ENCODE measurements at places on chromosomes 5 and 9. TPM values are rescaled to one million over a fixed set of nuclear protein-coding genes. Genes with fewer than 3 reads are reported as not detected.

- no peak for DNase-seq
Observed at GRCh38 chr9:71795097-71795813, 26.9 kb upstream of the CEMIP2 start.

DNA sequence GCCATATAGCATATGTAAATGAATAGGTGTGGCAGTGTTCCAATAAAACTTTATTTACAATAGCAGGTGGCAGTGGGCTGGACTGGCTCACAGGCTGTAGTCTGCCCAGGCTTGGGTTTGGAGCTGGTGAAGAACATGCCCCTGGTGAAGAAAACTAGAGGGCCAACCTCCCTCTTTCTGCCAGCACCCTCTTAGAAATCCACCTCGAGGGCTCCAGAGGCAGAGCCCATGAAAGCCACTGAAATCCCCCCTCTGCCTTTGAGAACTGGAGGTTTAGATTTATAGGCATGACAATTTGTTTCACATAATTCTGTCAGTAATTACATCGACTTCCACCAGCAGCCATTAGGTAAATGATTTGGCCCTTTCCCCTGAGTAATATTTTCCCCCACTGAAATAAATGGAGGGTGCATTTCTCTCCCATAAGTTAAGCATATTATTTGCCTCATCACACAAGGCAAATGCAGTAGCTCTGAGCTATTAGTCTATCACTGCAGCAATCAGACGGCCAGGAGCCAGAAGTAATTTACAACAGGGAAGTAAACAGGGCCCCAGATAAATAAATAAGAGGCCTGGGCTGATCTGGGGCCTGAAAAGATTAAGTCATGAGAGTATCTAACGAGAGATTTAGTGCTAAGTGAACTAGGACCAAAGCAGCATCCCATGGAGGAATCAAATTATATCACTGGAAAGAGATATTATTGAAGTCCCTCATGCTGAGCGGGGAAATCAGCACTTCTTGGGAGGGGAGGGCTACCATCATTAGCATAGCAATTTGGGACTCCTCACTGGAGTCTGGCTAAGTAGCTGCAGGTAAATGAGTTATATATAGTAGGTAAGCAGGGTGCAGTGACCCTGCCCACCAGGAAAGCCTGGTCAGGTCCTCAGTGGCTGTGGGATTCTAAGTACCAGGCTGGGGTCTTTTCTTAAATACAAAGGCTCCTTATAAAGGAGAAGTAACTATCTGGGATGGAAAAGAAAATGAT, 123.9 kb downstream of the SLIT3 start:
- no peak for DNase-seq

Gene BASP1
- total RNA-seq, result 51.5 TPM

Gene ENHO
- total RNA-seq, result not detected

Gene CDC20B
- not detected for total RNA-seq

Gene BTNL3
- not detected for total RNA-seq

GRCh38 chr9:34662526-34663302, at the start of gene CCL27:
Gene CCL27, minus strand, starts transcription at chr9:34662657. Its CDS starts 24 bp downstream, at chr9:34662633.
- DNase-seq, result no peak

Gene KCNV2
- total RNA-seq, result not detected

GRCh38 chr5:56155992-56156584, 77.0 kb downstream of the ANKRD55 start:
- DNase-seq, result no peak

DNA sequence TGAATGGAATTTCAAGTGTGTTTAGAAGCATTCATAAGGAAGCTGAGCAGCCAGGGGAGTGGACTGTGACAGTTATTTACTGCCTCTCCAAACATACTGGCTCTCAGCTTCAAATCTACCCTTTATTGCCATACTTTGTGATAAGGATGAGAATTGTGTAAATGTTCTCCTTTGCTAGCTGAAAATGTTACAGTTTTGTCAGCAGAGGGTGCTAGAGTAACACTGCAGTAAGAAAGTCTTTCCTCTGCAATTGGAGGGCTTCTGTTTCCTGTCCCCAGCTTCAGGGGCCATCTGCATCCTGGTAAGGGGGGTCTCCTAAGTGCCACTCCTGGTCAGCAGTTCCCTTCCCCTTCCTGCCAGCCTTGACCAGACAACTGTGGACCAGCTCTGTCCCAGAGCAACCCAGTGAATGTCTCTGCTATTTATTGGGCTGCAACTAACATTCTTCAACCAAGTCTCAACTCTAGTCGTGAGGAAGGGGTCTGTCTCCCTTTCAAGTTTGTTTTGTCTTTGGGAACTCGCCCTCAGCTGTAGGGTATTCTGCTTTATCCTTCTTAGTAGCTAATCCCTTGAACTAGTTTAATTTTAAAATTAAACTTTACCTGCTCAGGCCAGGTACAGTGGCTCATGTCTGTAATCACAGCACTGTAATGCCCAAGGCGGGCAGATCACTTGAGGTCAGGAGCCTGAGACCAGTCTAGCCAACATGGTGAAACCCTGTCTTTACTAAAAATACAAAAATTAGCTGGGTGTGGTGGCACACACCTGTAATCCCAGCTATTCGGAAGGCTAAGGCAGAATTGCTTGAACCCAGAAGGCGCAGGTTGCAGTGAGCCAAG, 45.3 kb downstream of the RAPGEF6 start:
- no peak for DNase-seq

Gene SPZ1
- total RNA-seq, result not detected

DNA sequence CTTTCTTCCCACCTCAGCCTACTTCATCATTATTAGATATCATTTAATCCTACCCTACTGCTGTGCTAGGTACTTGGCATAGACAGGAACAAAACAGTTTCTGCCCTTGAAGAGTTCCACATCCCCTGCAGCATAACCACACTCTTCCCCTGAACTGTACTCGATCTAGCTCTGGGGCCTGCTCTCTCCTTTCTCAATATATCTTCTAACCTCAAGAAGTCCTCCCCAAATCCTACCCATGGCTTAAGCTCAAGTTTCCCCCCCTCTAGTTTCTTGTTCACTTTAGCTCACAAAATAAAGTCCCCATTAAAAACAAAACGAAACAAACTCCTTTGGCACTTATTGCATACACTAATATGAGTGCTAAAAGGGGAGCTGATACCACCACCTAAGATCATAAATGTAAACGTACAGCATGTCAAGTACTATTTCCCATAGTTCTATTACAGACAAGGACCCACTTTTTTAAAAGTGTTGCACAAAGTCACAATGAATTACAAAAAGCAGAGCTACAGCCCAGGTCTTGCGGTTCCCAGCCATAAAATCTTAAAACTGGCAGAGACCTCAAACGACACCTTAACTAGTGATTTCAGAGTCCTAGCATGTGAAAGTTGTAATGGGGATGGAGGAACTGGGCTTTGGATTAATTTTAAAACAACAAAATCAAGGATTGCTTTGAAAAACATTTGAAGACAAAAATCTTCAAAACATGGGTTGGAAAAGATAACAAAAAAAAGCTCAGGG, 80.7 kb downstream of the PTPDC1 start:
- no peak for DNase-seq

- DNase-seq, result no peak
Observed at GRCh38 chr9:29564564-29564963, 1991.3 kb upstream of the C9orf72 start.

DNA sequence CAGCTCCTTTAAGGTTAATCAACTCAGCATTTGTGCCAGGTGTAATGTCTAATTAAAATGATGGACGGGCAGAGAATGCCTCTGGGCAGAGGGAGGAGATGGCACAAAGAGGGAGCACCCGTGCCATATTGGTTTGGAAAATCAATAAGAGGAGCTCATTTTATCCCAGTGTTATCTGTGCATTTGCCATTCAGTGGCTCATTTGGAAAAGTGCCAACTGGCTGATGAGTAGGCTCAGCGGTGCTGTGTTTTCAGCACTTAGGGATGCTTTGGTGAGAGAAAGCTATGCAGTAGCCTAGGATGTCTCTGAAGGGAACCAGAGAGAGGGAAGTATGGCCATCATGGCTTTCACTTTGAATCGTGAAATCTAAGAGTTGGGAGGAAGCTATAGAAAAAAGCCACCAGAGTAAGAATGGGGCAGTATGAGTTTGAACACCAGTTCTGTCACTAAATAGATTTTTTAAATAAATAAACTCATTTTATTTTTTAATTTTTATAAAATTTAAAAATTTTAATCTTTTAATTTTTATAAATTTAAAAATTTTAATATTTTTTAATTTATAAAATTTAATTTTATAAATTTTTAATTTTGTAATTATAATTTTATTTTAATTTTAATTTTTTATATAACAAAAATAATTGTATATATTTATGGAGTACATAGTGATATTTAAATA, 472.8 kb downstream of the BRINP1 start:
- DNase-seq, result no peak

GRCh38 chr5:18754201-18754600, 1119.9 kb downstream of the TAF11L14 start:
- DNase-seq, result no peak

Gene PCA3
- 0.81 TPM for total RNA-seq

- no peak for DNase-seq
Observed at GRCh38 chr9:111900151-111900857, 3.7 kb downstream of the UGCG start.

DNA sequence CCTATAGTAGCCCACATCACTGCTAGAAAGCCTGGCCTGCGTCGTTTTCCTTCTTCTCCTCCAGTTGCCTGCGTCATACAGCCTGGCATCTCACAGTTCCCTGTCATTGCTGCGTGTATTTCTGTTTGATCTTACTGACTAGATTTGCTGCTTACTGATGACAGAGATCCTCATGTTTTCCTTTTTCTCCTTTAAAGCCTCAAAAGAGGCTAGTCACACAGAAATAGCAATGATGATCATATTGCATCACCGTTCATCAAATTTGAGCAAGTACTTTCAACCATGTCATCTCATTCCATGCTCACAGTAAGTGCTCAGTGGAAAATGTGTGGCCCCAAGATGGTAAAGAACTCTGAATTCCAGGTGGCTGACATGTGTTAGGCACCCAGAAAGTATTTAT, 76.8 kb downstream of the MVB12B start:
- no peak for DNase-seq

DNA sequence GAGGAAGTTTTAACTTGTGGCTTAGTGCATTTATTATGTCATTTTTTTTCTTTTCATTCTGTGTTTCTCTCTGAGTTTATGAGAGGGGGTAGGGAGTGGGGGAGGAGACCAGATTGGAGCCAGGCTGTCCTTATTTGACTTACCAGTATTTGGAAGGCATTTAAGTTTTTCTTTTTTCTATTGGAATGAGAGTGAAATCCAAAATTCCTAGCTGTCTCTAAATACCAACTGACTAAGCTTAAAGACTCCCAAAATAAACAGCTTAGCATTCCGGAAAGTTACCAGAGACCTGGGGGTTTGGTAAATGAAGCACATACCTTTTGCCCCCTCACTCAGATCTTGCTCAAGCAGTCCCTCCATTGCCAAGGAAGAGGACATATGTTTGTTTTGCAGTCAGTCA, 581.9 kb upstream of the BRINP1 start:
- DNase-seq, result no peak

Gene HAPLN1
- 3.5 TPM for total RNA-seq

Gene SLCO4C1
- total RNA-seq, result 0.39 TPM

Gene PPP1R2B
- total RNA-seq, result not detected

DNA sequence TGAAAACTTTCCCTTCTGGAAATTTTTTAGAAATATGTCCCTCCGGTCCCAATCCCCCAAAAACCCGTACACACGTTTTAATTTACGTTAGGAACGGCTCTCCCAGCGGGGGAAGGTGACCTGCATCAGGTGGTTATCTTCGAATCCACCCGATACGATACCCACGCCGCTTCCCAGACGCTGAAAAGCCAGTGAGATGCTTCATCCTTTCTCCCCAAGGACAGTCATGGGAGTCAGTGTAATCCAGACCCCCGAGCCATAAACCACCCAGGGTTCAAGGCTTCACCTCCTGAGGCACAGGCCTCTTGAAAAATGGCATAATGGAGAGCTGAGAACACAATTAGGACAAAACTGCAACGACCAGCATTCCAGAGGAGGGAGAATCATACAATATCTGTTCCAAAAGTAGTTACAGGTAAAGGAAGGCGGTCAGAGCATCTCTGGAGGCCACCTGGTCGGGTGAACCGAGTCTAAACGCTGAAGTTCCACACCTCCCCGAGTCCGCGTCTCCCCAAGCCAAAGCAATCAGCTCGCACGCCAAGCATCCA, 857 bp downstream of the FAM169A start:
- DNase-seq, result no peak

DNA sequence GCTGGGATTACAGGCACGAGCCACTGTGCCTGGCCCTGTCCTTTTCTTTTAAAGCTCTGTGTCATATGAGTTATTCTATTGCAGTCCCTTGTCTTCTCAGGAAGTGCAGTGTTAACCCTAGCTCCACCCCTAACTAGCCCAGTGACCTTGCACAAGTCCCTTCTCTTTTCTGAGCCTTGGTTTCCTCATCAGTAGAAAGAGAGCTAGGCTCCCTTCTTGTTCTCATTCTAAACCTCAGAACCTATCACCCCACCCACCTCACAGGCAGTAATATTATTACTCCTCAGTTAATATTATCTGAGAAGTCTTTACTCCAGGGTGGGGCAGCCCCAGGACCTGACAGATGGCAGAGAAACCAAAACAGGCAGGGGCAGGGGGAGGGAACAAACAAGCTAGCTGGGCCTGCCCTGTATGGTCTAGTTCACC, 7.2 kb downstream of the CYFIP2 start:
- DNase-seq, result no peak

Gene GABRA6
- not detected for total RNA-seq

DNA sequence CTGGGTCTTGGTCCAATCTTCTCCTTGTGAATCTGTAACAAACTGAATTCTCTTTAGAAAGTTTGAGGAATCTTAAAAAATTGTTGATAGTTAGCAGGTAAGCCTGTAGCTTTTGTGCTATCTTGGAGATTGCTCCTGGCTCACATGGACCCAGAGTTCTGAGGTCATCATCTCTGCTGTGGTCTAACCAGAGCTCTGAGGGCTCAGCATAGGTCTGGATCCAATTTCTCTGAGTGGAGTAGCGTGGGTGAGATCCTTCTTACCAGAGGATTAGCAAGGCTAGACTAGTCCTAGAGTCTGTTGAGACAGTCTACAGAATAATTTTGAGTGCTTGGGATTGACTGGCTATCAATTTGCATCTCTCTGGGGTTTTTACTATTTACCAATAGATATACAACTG, 60.5 kb upstream of the IL6ST start:
- DNase-seq, result no peak

GRCh38 chr5:119420169-119420568, 32.1 kb upstream of the HSD17B4 start:
- DNase-seq, result no peak

- no peak for DNase-seq
Observed at GRCh38 chr5:33806738-33807442, 84.9 kb downstream of the ADAMTS12 start.

Gene SLC25A48
- total RNA-seq, result 0.42 TPM

GRCh38 chr5:176409765-176410164, 6.6 kb downstream of the CLTB start:
- no peak for DNase-seq

GRCh38 chr9:23563517-23563916, 262.5 kb downstream of the ELAVL2 start:
- no peak for DNase-seq

- DNase-seq, result no peak
Observed at GRCh38 chr5:143516249-143516648, 112.8 kb upstream of the NR3C1 start.

GRCh38 chr5:14217587-14217986, 74.4 kb downstream of the TRIO start:
- no peak for DNase-seq

Gene MEIKIN
- 1.2 TPM for total RNA-seq

GRCh38 chr5:53507013-53507412, 26.6 kb downstream of the FST start:
- no peak for DNase-seq

GRCh38 chr5:53358794-53359193, 121.6 kb upstream of the FST start:
- no peak for DNase-seq

Gene NOTCH1
- total RNA-seq, result 47.4 TPM

- DNase-seq, result no peak
Observed at GRCh38 chr5:124751031-124751430, 4.6 kb upstream of the ZNF608 start.

Gene KCNN2
- total RNA-seq, result 0.57 TPM

All from aorta (tissue), 5 donors.